ENCODE measurements at places on chromosomes 6 and 20.

DNA sequence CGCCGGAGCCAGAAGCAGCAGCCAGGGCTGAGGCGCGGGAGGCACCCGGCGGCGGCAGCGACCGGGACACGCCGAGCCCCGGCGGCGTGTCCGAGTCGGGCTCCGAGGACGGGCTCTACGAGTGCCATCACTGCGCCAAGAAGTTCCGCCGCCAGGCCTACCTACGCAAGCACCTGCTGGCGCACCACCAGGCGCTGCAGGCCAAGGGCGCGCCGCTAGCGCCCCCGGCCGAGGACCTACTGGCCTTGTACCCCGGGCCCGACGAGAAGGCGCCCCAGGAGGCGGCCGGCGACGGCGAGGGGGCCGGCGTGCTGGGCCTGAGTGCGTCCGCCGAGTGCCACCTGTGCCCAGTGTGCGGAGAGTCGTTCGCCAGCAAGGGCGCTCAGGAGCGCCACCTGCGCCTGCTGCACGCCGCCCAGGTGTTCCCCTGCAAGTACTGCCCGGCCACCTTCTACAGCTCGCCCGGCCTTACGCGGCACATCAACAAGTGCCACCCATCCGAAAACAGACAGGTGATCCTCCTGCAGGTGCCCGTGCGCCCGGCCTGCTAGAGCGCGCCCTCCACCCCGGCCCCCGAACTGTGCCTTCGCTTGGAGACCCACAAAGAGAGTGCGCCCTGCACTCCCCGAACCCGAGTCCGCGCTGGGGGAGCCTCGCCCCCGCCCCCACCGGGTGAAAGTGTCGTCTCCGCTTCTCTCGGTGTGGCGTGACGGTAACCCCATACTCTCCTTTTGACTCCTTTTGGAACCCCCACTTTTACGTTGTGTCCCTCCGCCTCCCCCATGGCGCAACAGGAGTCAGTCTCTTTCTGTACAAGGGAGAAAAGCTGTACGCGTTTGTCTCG lies 1.6 kb downstream of the INSM1 start:
- DNase-seq = peak; percentile 13

DNA sequence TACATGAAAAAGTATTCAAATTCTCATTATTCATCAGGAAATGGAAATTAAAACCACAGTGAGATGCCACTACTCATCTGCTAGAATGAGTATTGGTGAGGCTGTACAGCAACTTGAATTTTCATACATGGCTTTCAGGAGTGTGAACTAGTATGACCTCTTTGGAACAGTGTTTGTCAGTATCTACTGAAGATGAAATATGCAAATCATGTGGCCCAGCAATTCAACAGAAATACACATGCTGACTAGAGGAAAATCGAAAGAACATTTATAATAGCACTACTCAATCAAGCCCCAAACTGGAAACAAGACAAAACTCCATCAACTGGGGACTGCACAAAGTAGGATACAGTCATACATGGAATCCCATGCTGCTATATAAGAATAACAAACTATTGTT lies 102.2 kb downstream of the DCDC2 start:
- no peak for DNase-seq

DNA sequence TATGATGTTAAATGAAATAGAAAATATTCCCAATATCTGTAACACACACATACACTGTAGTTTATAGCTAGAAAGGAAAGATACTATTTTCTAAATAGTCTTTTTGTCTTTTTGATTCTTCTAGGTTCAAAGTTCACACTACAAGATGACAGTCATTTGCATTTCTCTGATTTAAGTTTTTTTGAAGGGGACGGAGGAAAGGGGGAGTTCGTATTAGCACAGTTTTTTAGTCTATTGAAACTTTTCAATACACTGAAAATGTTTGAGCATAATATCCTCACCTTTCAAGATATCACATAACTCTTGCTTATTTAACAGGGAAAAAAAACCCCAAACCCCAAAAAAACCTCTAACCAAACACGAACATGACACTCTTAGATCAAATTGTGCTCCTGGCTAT lies 68.1 kb downstream of the BMP2 start:
- DNase-seq = no peak

DNA sequence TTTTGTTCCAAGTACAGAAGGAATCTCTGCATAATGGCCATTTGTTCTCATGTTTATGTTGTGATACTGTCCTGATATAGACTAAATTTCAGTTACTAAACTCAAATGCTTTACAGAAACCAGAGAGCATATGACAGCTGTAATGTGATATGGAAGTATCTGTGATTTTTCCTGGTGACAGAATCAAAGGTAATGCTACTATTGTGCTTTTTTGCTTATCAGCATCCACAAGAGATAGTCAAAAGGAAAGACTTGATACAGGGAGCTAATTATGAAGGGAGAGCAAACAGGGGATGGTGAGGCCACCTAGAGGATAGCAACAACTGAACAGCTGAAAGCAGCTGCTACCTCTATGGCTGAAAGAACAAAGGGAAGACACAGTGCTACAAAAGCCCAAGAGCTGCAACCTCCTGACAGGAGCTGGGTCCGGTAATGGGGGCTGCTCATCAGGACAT lies 181.4 kb downstream of the PHF3 start:
- DNase-seq = no peak

DNA sequence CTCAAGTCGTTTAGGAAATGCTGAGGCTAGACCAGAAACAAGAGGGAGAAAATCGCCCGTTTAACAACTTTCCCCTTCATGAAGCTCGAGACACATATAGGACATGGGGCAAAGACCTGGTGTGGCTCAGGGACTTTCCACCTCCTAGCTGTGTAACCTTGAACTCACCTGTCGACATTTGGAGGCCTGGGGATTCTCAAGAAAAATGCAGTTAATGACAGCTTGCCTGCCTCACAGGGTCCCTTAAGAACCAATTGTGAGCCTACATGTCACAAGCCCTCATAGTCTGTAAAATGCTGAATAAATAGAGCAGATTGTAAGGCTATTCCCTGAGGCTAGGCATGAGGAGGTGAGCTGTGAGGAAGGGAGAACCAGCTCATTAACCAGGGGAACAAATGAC lies 35.1 kb downstream of the MGME1 start:
- DNase-seq = no peak

DNA sequence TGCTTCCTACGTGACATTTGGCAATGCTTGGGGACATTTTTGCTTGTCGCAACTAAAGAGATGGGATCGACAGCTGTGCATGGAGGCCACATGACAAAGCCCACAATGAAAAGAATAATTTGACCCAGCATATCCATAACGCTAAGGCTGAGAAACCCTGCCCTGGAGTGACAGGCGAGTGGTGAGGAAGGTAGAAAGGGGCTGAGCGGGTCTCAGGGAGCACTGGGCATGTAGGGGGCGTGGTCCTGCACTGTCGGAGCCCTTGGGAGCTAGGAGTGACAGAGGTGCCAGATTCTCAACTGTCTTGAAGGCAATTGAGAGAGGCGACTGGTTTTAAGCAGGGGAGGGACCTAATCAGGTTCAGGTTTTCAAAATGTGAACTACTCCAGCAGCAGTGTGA lies 13.6 kb downstream of the GGTLC1 start:
- DNase-seq = no peak

GRCh38 chr6:148857798-148858390 lies 111.1 kb downstream of the UST start:
- no peak for DNase-seq

GRCh38 chr6:40164345-40164755 lies 230.1 kb upstream of the MOCS1 start:
- DNase-seq = no peak

Data from endothelial cell (in vitro differentiated cells).